ENCODE measurements at places on chromosomes 11 and 22.

DNA sequence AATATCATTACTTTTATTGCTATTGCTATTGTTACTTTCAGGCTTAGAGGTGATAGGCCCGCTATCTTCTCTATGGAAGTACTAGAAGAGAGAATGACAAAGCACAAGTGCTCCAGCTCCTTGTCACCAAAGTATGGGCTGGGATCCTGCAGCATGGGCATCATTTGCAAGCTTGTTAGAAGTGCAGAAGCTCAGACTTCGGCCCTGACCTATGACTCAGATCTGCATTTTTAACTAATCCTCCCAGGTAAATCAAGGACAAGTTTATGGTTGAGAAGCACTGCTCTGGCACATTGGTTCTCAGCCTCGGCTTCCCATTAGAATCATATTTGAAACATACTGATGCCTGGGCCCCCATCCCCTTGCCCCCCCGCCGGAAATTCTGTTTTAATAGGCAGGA is 8.6 kb upstream of the ENDOD1 start:
- DNase-seq = peak; percentile 4

DNA sequence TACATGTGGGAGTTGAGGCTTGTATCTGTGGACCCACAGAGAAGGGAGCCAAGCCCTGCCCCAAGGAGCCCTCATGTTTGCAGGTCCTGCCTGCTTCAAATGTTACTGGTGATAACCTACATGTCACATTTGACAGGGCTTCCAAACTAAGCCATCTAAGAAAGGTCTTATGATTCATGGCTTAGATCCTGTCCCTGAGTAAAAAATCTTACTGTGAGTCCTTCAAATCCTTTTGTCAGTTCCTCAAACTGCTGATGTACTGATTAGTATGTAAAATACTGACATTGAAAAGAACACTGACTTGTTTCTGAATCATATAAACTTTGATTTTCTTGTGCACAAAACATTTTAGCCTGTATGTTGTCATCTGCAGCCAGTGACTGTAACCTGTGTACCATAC is 1.0 kb upstream of the PANX1 start:
- DNase-seq = no peak

- DNase-seq = no peak
Observed at GRCh38 chr11:14625586-14626205, 17.9 kb upstream of the PDE3B start.

- DNase-seq = no peak
Observed at GRCh38 chr11:95074792-95075563, 8.3 kb downstream of the SRSF8 start.

GRCh38 chr11:47177229-47177845 is 658 bp upstream of the ARFGAP2 start:
- peak; percentile 88 for DNase-seq

DNA sequence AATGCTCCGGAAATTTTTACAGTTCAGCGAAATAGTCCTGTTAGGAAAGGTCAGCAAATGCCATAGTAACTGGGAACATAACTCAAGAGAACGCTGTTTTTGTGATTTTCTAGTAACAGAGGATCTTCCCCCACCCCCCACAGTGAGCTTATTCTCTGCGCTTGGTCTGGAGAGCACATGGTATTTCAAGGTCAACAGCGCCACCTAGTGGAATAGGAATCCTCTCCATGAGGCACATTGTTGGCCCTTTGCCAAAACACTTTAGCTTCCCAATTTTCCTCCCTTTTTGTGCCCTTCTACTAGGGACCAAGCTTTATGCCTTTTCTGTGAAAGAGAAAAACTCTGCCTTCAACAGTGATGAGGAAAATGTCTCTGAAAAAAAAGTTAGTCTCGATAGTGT is 13.2 kb upstream of the OR4C12 start:
- DNase-seq = peak; percentile 15

DNA sequence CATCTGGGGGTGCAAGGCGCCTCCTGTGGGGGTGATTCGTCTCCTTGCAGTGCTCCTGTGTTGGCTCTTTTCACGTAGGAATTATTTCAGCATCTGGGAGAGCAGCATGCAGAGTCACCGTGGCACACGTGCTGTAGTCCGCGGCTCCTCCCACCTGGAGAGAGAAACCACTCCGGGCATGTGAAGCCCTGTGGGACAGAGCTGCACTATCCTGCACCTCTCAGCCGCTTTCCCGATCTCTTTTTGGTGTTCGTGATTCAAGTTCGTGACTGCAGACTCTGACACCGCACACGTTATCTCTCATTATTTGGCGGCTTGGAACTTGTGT is 394.6 kb downstream of the TBC1D22A start:
- DNase-seq = no peak

DNA sequence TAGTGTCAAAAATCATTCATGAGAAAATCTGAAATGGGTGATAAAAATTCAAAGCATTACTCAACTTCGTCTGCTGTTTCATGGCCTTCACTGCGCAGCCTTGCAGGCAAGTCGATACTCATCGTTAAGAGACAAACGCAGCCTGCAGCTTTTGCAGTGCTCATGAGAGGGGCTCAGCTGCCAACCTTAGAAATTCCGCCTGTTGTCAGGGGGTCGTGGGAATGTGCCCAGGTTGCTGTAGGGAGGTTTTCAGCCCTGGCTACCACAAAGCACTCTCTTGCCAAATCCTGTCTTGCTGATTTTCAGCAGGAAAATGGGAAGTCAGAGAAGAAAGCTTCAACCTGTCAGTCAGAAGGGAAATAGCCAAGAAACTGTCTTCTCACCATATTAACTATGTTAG is 25.4 kb upstream of the GRAMD1B start:
- DNase-seq = no peak

DNA sequence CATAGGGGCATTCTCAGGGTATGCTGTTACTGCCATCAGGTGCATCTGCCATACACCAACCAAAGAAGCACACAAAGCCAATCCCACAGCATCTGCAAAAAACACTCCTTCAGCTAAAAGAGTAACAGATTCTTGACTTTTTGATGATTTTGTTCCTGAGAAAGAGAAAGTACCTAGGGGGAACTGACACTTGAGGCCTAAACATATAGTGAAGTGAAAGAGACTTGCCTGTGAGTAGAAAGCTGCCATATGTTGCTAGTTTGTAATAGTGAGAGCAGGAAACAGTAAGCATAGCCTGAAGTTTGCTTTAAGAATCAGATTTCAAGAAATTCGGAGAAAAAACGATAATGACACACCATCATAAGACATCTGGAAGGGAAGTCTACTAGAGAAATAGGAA is 97.9 kb upstream of the CTSC start:
- DNase-seq = no peak

GRCh38 chr11:128695539-128696221 is 1.8 kb downstream of the FLI1 start:
- DNase-seq = peak; percentile 62

- DNase-seq = no peak
Observed at GRCh38 chr11:92870196-92870832, 99.1 kb upstream of the MTNR1B start.

- no peak for DNase-seq
Observed at GRCh38 chr11:69195824-69196782, 40.4 kb downstream of the SMIM38 start.

- no peak for DNase-seq
Observed at GRCh38 chr11:7635708-7636107, 37.6 kb downstream of the CYB5R2 start.

GRCh38 chr22:31933406-31933805 is 10.9 kb upstream of the YWHAH start:
- DNase-seq = no peak

GRCh38 chr11:68928136-68928880 is 24.6 kb downstream of the IGHMBP2 start:
- no peak for DNase-seq

DNA sequence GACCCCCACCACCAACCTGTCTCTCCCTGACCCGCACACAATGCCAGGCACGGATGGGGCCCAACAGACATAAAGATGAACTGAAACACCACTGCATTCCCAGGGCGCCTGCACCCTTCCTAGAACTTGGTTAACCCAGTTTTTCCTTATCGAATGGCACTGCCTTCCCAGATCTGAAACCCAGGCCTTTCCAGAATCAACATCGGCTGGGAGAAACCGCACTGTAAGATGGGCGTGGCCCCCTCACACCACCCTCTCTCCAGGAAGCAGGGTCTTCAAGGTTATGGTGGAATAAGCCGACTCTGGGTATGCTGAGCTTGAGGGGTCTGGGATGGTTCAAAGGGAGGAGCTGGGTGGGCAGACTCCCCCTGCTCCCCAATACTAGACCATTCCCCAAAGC is 23.1 kb downstream of the LRFN4 start:
- no peak for DNase-seq

DNA sequence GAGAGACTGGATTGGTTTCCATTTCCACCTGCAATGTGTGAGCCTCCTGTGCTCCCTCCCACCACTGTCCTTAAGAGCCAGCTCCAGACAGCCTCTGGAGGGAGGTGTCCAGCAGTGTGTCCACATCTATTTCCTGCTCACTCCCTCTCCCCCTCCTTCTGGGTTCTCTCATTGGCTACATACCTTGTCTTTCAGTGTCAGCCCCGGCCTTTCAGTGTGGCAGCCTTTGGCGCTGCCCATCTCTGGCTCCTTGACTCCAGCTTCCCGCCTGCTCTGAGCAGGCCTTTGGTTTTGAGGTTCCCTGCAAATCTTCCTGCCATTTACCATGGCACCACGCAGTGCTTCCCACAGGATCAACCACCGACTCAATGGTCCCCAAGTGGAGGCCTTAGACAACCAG is 19.0 kb upstream of the PTPRJ start:
- DNase-seq = no peak

DNA sequence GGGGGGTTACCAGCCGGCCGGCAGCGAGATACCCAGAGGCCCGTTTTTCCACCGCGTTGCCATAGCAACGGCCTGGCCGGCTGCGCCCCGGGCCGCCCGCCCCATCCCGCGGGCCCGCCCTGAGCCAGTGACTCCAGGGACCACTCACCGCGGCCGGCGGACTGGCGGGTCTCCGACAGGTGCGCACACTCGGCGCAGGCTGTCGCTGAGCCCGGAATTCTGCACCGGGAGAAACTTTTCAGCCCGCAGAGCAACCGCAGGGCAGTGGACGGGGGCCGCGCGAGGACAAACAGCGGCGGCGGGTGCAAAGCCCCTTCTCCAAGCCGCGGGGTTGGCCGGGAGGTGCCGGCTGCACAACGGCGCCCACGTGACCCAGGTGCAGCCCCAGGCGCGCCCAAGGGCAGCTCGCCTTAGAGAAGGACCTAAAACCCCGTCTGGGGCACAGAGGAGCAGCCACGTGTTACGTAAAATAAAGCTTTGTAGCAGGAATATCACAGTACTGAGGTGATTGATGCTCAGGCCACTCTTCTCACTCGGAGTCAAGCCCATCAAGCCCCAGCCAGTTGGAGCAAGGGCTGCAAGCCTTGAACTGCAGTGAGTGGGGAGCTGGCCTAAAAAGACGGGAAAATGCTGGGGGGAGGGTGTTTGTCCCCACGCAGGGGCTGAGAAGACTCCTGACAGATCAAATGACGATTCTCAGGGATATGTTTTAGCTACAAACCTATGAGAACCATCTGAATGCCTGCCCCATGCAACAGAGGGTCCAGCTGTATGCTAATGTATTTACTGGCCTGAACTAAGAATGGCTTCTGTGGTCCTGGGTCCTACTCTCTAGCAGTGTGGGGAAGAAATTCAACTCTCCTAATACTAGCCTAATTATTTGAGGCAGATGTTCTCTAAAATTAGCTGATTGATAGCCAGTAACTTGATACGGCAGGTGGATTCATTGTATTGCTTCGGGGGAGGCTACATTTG is at the start of gene STK33:
TSS of gene STK33 (minus strand) at position 294 of the 975 bp plus-strand sequence. CDS start 119,323 bp downstream, outside the sequence.
- DNase-seq = peak; percentile 13

GRCh38 chr11:119120639-119121007 is 757 bp upstream of the HINFP start:
- no peak for DNase-seq

DNA sequence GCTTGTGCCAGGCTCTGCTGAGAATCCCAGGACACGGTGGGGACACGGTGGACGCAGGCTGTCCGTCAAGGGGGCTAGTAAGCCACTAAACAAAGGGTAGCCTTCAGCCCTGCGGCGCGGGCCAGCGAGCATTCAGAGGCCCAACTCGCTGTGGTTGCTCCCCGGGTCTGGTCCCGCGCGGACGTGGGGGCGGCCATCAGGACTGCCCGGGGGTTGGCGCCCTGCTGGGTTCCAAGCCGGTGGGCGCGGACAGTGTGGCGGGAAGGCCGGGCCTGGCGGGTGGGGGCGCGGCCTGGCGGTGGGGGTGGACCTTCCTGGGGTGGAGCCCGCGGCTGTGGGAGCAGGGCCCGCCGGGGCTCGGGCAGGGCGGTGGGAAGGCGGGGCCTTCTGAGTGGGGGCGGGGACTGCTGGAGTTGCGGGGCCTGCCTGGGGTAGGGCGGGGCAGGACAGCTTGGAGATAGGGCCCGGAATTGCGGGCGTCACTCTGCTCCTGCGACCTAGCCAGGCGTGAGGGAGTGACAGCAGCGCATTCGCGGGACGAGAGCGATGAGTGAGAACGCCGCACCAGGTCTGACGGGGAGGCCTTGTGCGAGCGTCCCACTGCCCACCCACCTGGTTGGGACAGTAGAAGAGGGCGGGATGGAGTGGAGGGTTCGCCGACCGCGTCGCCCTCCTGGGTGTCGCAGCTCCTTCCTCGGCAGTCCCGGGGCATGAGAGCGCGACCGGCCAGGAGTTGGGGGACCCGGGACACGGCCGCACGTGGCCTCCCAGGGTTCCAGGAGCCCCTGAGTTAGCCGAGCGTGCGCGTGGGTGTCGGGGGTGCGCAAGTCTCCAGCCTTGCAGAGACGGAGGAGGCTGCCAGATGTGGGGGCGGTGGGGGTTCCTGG is at the start of gene SERHL2:
TSS of gene SERHL2 (plus strand) at position 482 of the 887 bp plus-strand sequence. CDS start at position 547, 65 bp downstream.
- peak; percentile 79 for DNase-seq

DNA sequence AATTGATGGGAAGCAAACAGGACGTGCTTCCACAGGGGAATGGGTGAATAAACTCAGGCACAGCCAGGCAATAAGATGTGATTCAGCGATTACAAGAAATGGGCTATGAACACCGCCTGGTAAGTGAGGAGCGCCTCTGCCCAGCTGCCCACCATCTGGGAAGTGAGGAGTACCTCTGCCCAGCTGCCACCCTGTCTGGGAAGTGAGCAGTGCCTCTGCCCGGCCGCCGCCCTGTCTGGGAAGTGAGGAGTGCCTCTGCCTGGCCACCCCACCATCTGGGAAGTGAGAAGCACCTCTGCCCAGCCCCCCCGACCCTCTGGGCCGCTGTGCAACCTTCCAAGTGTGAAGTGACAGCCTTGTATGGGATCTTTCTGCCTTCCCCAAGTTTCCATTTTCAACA is 73.2 kb upstream of the PRR5 start:
- DNase-seq = no peak

- no peak for DNase-seq
Observed at GRCh38 chr11:93929407-93929806, 79.0 kb upstream of the VSTM5 start.

DNA sequence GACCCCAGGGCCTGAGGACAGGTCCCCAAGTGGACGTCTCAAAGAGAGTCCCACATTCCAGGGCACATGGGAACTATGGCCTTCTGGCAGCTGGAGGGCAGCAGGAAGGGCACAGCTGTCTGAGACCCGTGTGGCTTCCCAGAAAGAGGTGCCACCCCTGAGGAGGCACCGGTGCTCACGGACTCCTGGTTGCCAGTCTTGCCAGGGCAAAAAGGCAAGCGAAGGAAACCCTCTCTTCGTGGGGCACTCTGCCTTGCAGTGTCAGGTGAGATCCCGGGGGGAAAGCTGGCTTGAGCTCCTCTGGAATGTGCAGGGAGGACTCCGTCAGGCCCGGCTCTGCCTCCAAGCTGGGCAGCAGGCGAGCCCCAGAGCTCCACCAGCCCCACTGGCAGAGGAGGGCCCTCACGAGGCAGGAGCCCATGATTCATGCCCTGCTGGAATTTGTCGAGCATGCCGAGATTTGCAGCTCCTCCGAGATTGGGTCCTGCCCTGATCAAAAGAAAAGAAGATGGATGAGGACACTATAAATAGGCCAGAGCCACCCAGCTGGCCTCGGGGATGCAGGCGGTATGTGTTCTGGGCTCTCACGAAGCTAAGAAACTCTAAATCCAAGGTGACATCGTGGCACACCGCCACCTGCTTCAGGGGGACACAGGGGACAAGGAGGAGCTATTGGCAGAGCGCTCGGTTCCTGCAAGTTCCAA is 9.9 kb upstream of the CELSR1 start:
- peak; percentile 81 for DNase-seq

Data from mesenchymal stem cell (in vitro differentiated cells and primary cell).